Activated naive CD4-positive, alpha-beta T cell treated with anti-CD3 and anti-CD28 coated beads for 36 hours (primary cell): ENCODE measurements at places on chromosomes 3 and 15. TPM values are rescaled to one million over a fixed set of nuclear protein-coding genes. Genes with fewer than 3 reads are reported as not detected.

CFAP100 gene
- total RNA-seq: not detected

PLA2G4D gene
- total RNA-seq: not detected

FMN1 gene
- total RNA-seq: 0.02 TPM

GOLGA8S gene
- total RNA-seq: not detected

XPC gene
- total RNA-seq: 39.8 TPM

FBXW12 gene
- total RNA-seq: not detected

MME gene
- total RNA-seq: not detected

LTF gene
- not detected for total RNA-seq

ACTL6A gene
- total RNA-seq: 89.2 TPM

MED12L gene
- total RNA-seq: 1.4 TPM

SPTSSB gene
- not detected for total RNA-seq

C2CD4A gene
- 0.14 TPM for total RNA-seq

FAM227B gene
- 2.8 TPM for total RNA-seq

DNA sequence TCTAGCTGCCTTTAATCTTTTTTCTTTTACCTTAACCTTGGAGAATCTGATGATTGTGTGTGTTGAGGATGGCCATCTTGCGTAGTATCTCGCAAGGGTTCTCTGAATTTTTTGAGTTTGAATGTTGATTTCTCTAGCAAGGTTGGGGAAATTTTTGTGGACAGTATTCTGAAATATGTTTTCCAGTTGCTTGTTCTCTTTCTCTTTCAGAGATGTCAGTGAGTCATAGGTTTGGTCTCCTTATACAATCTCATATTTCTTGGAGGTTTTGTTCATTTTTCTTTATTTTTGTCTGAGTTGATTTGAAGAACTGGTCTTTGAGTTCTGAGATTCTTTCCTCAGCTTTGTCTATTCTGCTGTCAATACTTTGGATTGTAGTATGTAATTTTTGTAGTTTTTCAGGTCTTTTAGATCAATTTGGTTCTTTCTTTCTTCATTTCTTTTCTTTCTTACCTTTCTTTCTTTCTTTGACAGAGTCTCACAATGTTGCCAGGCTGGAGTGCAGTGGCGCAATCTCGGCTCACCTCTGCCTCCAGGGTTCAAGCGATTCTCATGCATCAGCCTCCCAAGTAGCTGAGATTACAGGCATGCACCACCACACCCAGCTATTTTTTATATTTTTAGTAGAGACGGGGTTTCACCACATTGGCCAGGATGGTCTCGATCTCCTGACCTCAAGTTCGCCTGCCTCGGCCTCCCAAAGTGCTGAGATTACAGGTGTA lies 366.4 kb upstream of the RASGRP1 start:
- H3K27ac ChIP-seq: no peak overlapping the region
- H3K4me3 ChIP-seq: no peak overlapping the region

- H3K36me3 ChIP-seq: no peaks in the 10 kb centered on the region
- no peak overlapping the region for H3K27ac ChIP-seq
- no peaks in the 10 kb centered on the region for H3K4me1 ChIP-seq
- H3K27me3 ChIP-seq: no peaks in the 10 kb centered on the region
- H3K4me3 ChIP-seq: no peak overlapping the region
- DNase-seq: peak; percentile 5
Observed at GRCh38 chr15:24878153-24878552, 76.6 kb upstream of the SNRPN start.

GRCh38 chr15:100109486-100110035 lies 232.2 kb downstream of the ADAMTS17 start:
- H3K27me3 ChIP-seq: no peaks in the 10 kb centered on the region
- no peak overlapping the region for H3K4me3 ChIP-seq
- DNase-seq: no peak

DNA sequence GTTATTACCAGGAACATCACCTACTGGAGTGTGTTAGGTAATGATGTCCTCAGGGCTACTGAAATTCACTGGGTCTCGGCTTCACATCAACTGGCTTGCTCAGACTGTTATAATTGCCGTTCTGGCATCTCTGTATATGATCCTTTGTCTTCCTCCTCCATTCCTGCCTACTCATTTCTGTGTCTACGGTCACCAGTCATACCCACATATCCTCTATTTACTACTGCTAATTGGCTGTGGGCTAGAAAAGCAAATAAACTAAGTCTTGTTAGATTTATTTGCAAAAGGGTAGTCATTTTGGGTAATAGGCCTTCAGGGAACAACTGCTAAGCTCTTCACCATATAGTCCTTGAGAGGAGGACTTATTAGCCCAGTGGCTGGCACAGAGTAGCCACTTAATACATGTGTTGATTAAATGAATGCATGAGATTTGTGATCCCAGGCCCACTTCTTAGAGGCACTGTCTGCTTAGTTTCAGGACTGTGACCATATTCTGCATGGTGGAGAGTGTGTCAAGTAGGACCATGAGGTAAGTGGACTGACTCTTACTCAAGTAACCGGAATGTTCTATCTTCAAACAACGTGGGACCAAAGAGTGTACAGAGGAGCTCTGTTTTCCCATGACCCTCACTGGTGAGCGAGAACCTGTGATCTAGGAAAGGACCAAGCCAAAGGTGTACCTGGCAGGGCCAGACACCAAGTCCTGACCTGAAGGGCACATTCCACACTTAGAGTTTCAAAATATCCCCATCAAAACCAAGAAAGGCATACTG lies 13.2 kb downstream of the ZDHHC3 start:
- no peaks in the 10 kb centered on the region for H3K27me3 ChIP-seq
- no peak overlapping the region for H3K4me3 ChIP-seq
- peaks cover 43% of the 10 kb centered on the region for H3K4me1 ChIP-seq
- H3K36me3 ChIP-seq: no peaks in the 10 kb centered on the region
- DNase-seq: no peak

DNA sequence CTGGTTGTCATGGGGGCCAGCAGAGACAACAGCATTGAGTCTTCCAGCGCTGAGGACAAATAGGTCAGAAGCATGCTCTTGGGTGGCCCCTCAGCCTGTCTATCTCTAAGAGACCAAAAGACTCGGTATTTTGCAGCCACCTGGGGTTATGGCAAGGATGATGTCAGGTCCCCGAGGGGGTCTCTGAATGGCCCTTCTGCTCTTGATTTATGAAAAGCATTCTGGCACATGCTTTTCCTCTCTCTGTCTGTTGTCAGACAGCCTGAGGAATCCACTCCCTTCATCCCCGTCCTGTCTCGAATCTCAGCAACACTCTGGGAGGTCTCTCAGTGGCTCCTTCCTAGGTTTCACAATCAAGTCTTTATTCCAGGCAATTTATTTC lies 156.6 kb upstream of the RGMA start:
- peaks cover 13% of the 10 kb centered on the region for H3K4me1 ChIP-seq
- no peak overlapping the region for H3K27ac ChIP-seq
- no peak for DNase-seq
- peaks cover 9% of the 10 kb centered on the region for H3K27me3 ChIP-seq
- H3K36me3 ChIP-seq: no peaks in the 10 kb centered on the region

- no peak overlapping the region for H3K27ac ChIP-seq
- no peak overlapping the region for H3K4me3 ChIP-seq
- no peak for DNase-seq
- no peaks in the 10 kb centered on the region for H3K36me3 ChIP-seq
Observed at GRCh38 chr3:32901005-32901932, 50.2 kb upstream of the CCR4 start.

DNA sequence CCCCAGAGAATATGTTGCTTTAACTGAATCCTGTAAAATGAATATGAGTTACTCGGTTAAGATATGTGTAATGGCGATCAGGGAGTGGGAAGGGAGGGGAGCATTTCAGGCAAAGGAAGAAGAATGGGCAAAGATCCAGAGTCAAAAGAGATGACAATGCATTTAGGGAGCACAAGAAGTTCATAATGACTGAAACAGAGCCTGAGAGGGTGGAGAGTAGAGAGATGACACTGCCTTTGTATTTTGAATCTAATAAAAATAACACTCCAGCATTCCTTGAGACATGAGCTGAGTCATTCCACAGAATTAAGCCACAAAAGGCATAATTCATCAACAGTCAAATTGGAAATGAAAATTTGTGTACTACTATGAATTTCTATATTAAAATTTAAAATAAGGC lies 105.3 kb upstream of the PEX5L start:
- DNase-seq: no peak
- no peak overlapping the region for H3K27ac ChIP-seq
- no peak overlapping the region for H3K4me3 ChIP-seq
- no peaks in the 10 kb centered on the region for H3K4me1 ChIP-seq
- H3K27me3 ChIP-seq: no peaks in the 10 kb centered on the region
- H3K36me3 ChIP-seq: no peaks in the 10 kb centered on the region

DNA sequence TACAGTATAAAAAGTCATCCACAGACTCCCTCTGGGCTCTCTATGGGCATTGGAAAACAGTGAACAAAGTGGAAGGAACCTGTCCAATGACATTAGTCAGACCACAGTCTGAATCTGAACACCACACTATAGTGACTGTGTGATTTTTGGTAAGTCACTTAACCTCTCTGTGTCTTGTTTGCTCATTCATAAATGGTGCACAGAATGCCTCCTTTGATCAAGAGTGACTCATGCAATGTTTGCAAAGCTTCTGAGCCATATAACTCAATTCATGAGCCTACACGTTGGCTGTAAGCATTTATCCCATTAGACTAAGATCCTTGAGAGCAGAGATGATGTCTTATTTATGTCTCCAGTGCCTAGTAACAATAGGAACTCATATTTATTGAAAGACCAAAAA lies 46.7 kb downstream of the SV2B start:
- H3K36me3 ChIP-seq: no peaks in the 10 kb centered on the region
- H3K27ac ChIP-seq: no peak overlapping the region
- H3K4me1 ChIP-seq: no peaks in the 10 kb centered on the region
- H3K4me3 ChIP-seq: no peak overlapping the region
- DNase-seq: no peak

GRCh38 chr3:34260271-34261000 lies 462.0 kb downstream of the PDCD6IP start:
- H3K4me1 ChIP-seq: peaks cover 4% of the 10 kb centered on the region
- no peak overlapping the region for H3K4me3 ChIP-seq
- peaks cover 5% of the 10 kb centered on the region for H3K27me3 ChIP-seq
- peak; percentile 68 for DNase-seq
- H3K36me3 ChIP-seq: no peaks in the 10 kb centered on the region

- no peak overlapping the region for H3K4me3 ChIP-seq
- no peak for DNase-seq
Observed at GRCh38 chr3:25784971-25785370, 1.7 kb upstream of the NGLY1 start.

DNA sequence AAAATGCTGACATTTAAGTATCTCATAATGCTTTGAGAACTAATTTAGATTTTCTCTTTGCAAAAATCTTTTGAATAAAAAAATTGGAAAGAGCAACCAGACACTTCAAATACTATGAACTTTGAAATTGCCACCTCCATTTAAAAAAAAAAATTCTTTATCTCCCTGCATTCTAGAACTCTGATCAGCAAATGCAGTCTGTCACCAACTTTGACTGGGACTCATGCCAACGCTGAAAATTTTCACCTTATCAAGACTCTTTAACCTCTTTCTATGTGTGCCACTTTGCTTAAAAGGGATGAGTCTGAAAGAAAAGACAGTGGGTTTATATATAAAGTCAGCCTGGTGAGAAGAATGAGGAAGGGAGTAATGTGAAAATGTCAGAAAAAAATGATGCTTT lies 191.2 kb upstream of the ARPP21 start:
- no peak for DNase-seq
- H3K4me1 ChIP-seq: no peaks in the 10 kb centered on the region
- no peak overlapping the region for H3K27ac ChIP-seq
- H3K4me3 ChIP-seq: no peak overlapping the region
- H3K36me3 ChIP-seq: no peaks in the 10 kb centered on the region

- H3K27me3 ChIP-seq: no peaks in the 10 kb centered on the region
- no peaks in the 10 kb centered on the region for H3K4me1 ChIP-seq
- no peak overlapping the region for H3K4me3 ChIP-seq
- H3K27ac ChIP-seq: no peak overlapping the region
Observed at GRCh38 chr3:17469954-17470353, 272.5 kb downstream of the TBC1D5 start.

GRCh38 chr3:112811131-112811884 lies 35.4 kb downstream of the CD200R1L start:
- no peak for DNase-seq
- no peak overlapping the region for H3K27ac ChIP-seq
- H3K4me1 ChIP-seq: peaks cover 13% of the 10 kb centered on the region
- H3K27me3 ChIP-seq: no peaks in the 10 kb centered on the region
- no peaks in the 10 kb centered on the region for H3K36me3 ChIP-seq

- H3K36me3 ChIP-seq: peaks cover 4% of the 10 kb centered on the region
- H3K27me3 ChIP-seq: no peaks in the 10 kb centered on the region
- no peak for DNase-seq
- H3K4me1 ChIP-seq: peaks cover 29% of the 10 kb centered on the region
- no peak overlapping the region for H3K27ac ChIP-seq
Observed at GRCh38 chr3:119318876-119319275, 24.7 kb downstream of the ARHGAP31 start.

GRCh38 chr3:182794455-182795388 lies 1.4 kb downstream of the ATP11B start:
- H3K4me1 ChIP-seq: peaks cover 30% of the 10 kb centered on the region
- H3K36me3 ChIP-seq: peaks cover 9% of the 10 kb centered on the region
- no peak for DNase-seq

DNA sequence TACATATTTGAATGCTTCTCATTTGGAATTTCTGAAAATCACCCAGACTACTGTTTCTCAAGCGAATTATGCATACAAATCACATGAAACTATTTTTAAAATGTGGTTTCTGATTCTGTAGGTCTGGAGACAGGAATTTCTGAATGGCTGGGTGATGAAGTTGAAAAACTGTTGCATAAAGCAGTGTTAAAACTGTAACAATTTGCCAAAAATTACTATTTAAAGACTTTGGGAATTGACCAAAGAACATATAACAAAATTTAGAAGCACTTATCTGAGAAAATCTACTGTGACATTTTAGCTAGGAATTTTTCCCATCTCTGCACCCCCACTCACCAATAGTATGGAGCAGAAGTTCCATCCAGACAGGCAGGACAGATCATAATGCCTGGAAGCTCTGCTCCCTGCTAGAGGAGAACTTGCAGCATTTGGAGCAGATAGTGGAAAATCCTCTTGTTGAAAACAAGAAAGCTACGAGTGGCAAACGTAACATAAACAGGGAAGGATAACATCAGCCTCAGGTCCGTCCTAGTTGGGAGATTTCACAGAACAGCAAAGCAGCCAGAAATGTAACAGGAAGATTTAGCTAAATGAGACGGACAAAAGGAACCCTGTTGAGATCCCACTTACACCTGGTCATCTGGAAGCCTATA lies 132.3 kb upstream of the MCTP2 start:
- no peak overlapping the region for H3K27ac ChIP-seq
- no peaks in the 10 kb centered on the region for H3K36me3 ChIP-seq
- H3K4me3 ChIP-seq: no peak overlapping the region
- DNase-seq: no peak
- no peaks in the 10 kb centered on the region for H3K4me1 ChIP-seq
- H3K27me3 ChIP-seq: peaks cover 17% of the 10 kb centered on the region

- H3K27me3 ChIP-seq: no peaks in the 10 kb centered on the region
- no peaks in the 10 kb centered on the region for H3K36me3 ChIP-seq
Observed at GRCh38 chr15:33099739-33100138, 94.8 kb downstream of the FMN1 start.

- no peaks in the 10 kb centered on the region for H3K36me3 ChIP-seq
- peaks cover 16% of the 10 kb centered on the region for H3K4me1 ChIP-seq
- no peak overlapping the region for H3K4me3 ChIP-seq
- no peak for DNase-seq
- no peak overlapping the region for H3K27ac ChIP-seq
Observed at GRCh38 chr15:65922621-65923020, 53.3 kb downstream of the RAB11A start.

- H3K4me3 ChIP-seq: no peak overlapping the region
- no peaks in the 10 kb centered on the region for H3K36me3 ChIP-seq
- no peaks in the 10 kb centered on the region for H3K4me1 ChIP-seq
- no peak overlapping the region for H3K27ac ChIP-seq
- no peak for DNase-seq
Observed at GRCh38 chr3:127701280-127701911, 28.6 kb downstream of the ABTB1 start.
